Activated effector memory CD4-positive, alpha-beta T cell treated with anti-CD3 and anti-CD28 coated beads, Interleukin-2, amount 50 U/mL, for 16 hours (primary cell): ENCODE measurements at places on chromosomes 7 and 10.

DNA sequence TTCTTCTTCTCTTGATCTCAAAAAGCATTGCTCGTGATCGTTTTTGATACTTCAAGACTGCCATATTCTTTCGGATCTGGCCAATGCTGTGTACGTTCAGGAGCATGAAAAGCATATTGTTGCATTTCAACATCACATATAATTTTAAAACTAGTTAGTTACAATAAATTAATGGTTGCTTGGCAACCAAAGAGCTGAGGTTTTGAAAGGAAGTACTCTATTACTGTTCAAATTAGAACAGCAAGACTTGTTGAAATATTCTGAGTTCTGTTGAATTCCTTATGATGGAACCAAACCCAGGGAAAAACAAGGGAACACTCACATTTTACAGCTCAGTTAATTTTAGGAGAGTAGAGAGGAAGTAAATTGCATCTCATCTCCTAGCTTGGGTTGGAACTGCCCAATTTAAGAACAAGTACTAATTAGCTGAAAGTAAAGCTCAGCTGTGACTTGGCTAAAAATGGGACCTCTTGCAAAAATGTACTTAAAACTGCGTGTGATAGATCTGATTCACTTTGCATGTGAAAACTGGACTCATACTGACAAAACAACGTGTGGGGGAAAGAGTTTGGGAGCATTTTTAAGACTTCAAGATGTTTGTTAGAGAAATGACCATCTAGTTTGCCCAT lies 21.2 kb downstream of the OR9A2 start:
- DNase-seq: no peak

GRCh38 chr10:96996275-96996965 lies 164.3 kb downstream of the LCOR start:
- no peak for DNase-seq

GRCh38 chr10:71158902-71159301 lies 53.5 kb upstream of the UNC5B start:
- DNase-seq: peak; percentile 2

DNA sequence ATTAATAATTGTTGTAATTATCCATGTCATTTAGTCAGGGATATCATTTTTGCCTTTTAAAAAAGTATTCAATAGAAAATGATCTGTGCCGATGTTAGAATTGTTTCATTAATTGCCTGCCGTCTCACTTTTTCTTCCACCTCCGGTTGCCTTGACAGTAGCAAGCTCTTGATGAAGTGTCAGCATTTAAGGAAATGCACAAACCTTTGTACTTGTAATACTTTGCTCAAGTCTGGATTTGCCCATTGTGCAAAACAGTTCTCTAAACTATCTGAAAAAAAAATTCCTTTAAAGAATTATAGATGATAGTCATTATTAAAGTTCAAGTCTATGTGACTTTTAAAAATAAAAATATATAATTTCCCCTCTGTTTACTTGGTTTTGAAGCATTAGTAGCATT lies 619.7 kb downstream of the GATA3 start:
- DNase-seq: no peak

GRCh38 chr10:79025199-79025832 lies 43.5 kb upstream of the ZMIZ1 start:
- DNase-seq: peak; percentile 63

DNA sequence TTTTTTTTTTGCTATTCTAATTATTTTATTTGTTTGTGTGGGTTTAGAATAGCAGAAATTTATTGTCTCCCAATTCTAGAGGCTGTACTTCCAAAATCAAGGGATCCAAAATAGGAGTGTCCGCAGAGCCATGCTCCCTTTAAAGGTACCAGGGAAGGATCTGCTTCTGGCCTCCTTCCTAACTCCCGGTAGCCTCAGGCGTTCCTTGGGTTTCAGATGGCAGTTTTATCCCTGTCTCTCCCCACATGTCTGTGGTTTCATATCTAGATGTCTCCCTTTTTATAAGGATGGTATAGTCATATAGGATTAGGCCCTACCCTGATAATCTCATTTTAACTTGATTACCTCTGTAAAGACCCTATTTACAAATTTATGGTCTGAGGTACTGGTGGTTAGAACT lies 48.4 kb downstream of the BMPR1A start:
- DNase-seq: no peak

GRCh38 chr7:117937753-117938483 lies 64.7 kb upstream of the CTTNBP2 start:
- DNase-seq: no peak

GRCh38 chr7:25454562-25455041 lies 226.3 kb upstream of the NPVF start:
- no peak for DNase-seq

DNA sequence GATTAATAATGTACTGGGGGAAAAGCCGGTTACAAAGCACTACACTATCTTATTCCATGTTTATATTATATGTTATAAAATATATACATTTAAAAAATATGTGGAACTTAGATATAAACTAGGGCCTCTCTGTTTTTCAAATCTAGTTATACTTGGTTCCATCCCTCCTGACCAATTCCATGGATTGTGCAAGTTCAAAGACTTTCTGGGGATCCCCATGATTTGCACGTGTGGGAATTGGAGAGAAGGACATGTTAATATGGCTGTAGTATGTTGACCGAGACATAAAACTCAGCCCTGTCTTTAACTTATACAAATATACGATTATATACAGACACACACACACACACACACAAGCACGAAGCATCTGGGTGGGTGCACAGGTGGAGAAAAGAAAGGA lies 18.8 kb upstream of the ECHDC3 start:
- no peak for DNase-seq

DNA sequence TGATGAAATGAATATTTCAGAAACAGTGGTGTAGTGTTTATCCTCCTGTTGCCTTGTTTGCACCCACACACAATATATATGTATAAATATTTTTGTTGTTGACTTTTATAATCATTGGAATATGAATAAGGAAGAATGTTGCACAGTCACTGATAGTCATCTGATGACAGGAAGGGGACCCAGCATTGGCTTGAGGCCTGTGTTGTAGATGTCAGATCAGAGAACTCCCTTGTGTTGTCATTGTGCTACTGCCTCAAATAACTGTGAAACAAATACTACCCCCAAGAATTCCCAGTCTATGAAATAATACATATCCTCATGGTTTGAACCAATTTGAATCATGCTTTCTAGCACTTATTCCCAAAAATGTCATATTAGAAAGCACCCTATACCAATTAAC lies 84.0 kb downstream of the NRG3 start:
- no peak for DNase-seq

DNA sequence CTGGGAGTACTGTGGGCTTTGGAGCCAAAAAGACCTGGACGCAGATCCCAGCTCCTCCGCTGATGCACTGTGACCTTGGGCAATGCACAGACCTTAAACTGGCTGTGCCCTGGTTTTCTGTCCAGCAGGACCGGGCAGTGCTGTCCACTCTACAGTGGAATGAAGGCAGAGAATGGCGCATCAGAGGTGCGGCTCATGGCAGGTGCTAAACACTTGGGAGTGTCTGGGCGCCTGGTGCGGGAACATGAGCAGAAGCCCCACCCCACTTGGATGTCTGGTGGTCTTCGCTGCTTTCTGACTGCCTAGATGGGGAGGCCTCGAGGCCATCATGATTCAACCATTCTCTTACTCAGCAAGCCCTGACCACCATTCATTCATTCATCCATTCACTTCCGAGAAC lies 153.7 kb downstream of the GRK5 start:
- DNase-seq: no peak

GRCh38 chr7:24299192-24299591 lies 15.2 kb downstream of the NPY start:
- DNase-seq: no peak

GRCh38 chr10:107546284-107546683 lies 381.8 kb upstream of the SORCS1 start:
- no peak for DNase-seq
